Activated naive CD4-positive, alpha-beta T cell treated with anti-CD3 and anti-CD28 coated beads, Interleukin-2, amount 50 U/mL, for 16 hours (primary cell): ENCODE measurements at places on chromosomes 6 and 20.

GRCh38 chr6:86775893-86776292, 161.4 kb upstream of the HTR1E start:
- no peak for DNase-seq

GRCh38 chr20:12733811-12734210, 275.0 kb upstream of the SPTLC3 start:
- no peak for DNase-seq

GRCh38 chr6:136464874-136465273, 85.3 kb downstream of the MAP7 start:
- DNase-seq = no peak

GRCh38 chr6:136189104-136189503, 61.0 kb downstream of the MTFR2 start:
- no peak for DNase-seq

- DNase-seq = no peak
Observed at GRCh38 chr6:145469021-145469420, 266.3 kb downstream of the EPM2A start.
